ENCODE measurements at places on chromosomes 2 and 18.

- no peak for DNase-seq
Measured at GRCh38 chr2:240931319-240931949, 25.3 kb downstream of the CROCC2 start.

- DNase-seq = no peak
Measured at GRCh38 chr18:51162617-51163016, 34.9 kb downstream of the MEX3C start.

DNA sequence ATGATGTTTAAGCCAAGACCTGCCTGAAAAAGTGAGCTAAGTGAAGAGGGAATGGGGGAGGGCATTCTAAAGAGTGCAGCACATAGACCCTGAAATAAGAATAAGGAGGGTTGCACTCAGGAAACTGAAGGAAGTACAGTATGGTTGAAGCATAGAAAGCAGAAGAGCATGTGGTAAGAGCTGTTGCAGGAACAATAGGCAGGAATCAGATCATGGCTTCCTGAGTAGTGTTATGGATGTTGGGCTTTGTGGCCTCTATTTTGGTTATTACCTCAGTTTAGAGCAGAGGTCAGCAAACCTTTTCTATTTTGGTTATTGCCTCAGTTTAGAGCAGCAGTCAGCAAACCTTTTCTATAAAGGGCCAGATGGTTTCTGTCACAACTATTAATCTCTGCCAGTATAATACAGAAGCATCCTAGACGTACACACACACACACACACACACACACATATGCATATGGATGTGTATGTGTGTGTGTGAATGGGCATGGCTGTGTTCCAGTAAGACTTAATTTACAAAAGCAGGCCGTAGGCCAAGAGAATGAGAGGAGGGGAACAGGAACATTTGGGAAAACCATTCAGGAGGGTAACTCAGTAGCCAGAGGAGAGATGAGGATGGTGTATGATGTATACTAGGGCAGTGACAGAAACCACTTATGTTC is 91.1 kb upstream of the MYO3B start:
- no peak for DNase-seq

- no peak for DNase-seq
Measured at GRCh38 chr2:109271920-109272319, 142.9 kb downstream of the SH3RF3 start.

- DNase-seq = no peak
Measured at GRCh38 chr18:58057291-58057965, 13.4 kb downstream of the NEDD4L start.

- DNase-seq = no peak
Measured at GRCh38 chr2:49000695-49001094, 153.6 kb downstream of the FSHR start.

GRCh38 chr2:162333968-162334367 is 10.0 kb upstream of the GCA start:
- no peak for DNase-seq

GRCh38 chr2:6470518-6470917 is 395.2 kb downstream of the CMPK2 start:
- DNase-seq = no peak
